Fibroblast of villous mesenchyme (primary cell): ENCODE measurements at places on chromosomes 3 and 15. TPM values are rescaled to one million over a fixed set of nuclear protein-coding genes. Genes with fewer than 3 reads are reported as not detected.

Gene UBAP1L
- 1.7 and 2.3 TPM in 2 replicates for total RNA-seq

- peak; percentile 65 for DNase-seq
Observed at GRCh38 chr3:196159952-196160804, 51.0 kb downstream of the ZDHHC19 start.

- no peak for DNase-seq
Observed at GRCh38 chr3:134084242-134084950, 54.7 kb upstream of the SLCO2A1 start.

- no peak for DNase-seq
Observed at GRCh38 chr15:68445351-68445750, 13.4 kb upstream of the ITGA11 start.

DNA sequence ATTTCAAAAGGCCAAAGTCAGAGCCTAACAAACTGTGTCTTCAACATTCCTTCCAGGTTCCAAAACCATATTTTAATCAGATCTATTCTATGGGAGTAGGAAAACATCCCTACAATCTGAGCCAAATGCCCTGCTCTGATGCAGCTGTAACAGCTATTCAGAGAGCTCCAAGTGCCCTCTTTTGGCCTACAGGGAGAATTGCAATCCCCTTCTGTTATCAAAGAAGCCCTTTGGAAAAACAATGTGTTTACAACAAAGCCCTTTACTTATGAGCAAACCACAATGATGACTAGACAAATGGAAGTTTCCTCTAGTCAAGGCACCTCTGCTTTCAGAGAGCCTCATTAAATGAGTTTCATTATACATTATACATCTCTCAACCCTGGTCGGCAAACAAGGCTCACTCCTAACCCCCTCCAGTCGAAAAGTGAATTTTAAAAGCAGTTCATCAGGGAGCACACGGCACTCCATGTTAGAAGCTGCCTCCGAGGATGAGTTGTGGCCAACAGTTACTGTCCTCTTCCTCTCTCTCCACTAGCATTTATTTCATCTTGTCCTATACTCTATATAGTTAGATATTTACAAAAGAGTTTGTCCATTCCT is 42.6 kb upstream of the TMCO5A start:
- DNase-seq, result peak; percentile 59

Gene SKIL
- 95.9 and 96.3 TPM in 2 replicates for total RNA-seq

DNA sequence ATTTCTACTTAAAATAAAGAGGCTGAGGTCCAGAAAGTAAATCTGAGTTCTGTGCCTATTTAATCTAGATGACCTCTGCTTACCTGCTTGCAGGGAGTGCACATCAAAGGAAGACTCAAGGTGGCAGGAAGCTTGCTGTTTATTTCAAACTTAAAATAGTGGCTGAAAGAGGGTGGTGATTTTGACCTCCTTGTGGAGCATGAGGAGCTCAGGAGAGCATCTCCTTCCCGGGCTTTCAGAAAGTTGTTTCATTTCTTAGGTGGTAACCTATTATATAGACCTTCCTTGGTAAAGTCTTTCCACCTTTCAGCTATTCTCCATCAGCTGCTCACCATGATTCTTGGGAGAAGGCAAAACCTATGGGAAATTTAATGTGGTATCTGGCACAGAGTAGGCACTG is 494 bp downstream of the GCSAM start:
- no peak for DNase-seq

Gene IQSEC1
- total RNA-seq, result 19.9 and 25.8 TPM in 2 replicates

DNA sequence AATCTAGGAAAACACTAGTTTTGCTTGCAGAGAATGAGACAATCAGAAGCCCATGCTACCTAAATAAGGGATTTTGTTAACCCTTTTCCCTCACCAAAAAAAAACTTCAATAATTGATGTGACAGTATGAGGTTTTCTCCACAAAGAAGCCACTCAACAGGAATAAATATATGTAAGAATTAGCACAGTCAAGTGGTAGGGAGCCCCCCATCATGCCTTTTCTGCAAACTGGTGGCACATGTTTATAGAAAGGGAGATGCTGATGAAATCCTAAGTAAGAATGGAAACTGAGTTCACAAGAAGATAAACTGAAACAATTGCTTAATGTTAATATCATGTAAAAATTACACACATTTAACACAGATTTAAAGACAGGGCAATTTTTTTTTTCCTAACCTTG is 51.0 kb downstream of the PHC3 start:
- DNase-seq, result peak; percentile 16

DNA sequence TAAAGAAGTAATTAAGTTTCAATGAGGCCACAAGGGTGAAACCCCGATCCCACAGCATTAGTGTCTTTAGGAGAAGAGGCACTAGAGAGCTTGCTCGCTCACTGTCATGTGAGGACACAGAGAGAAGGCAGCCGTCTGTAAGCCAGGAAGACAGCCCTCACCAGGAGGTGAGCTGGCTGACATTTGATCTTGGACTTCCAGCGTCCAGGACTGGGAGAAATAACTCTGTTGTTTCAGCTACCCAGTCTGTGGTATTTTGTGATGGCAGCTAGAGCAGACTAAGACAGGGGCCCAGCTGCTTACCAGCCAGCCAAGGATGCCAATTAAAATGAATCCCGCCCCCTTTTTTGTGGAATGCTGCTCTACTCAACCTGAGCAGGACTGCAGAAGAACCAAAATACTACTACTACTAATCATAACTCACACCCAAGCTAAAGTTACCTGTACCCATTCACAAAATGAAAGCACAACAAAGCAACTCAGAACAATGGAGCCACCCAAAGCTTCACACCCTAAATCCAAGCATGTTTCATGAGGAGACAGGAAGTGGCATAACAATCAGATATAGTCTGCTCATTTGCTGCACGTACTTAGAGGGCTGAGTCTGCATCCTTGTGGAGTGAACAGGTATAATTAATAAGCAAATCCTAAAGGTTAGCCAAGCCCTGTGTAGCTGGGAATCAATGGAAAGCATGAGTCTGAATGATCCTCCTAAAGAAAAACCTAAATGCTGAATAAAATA is 35.6 kb upstream of the RHCG start:
- no peak for DNase-seq

- DNase-seq, result no peak
Observed at GRCh38 chr3:45611628-45612081, 17.1 kb downstream of the LIMD1 start.

Gene INSYN1
- total RNA-seq, result under 0.01 and 0.64 TPM in 2 replicates

- DNase-seq, result no peak
Observed at GRCh38 chr15:70526974-70527325, 236.4 kb downstream of the UACA start.

DNA sequence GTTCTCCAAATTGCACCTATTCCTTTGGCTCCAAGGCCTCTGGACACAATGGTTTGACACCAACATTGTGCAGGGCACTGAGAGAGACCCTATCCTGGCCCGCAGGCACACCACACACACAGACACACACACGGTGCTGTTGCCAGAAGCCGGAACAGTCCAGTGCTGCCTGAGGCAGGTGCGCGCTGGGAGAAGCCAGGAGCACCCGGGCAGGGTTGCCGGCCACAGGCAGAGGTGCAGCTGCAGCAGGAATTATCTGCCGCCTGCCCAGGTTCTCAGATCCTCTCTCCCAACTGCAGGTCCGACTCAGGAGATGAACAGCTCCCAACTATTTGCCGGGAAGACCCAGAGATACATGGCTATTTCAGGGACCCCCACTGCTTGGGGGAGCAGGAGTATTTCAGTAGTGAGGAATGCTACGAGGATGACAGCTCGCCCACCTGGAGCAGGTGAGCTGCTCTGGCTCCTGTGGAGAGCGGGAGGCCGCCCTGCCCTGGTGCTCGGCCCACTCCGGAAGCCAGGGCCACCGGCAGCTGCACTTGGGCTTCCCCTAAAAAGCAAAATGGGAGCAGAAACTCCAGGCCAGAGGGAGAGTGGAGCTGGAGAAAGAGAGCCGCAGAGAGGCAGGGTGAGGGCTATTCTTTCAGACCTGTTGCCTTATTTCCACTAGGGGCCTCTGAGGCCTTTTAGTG is 42.9 kb downstream of the CHDH start:
- no peak for DNase-seq

DNA sequence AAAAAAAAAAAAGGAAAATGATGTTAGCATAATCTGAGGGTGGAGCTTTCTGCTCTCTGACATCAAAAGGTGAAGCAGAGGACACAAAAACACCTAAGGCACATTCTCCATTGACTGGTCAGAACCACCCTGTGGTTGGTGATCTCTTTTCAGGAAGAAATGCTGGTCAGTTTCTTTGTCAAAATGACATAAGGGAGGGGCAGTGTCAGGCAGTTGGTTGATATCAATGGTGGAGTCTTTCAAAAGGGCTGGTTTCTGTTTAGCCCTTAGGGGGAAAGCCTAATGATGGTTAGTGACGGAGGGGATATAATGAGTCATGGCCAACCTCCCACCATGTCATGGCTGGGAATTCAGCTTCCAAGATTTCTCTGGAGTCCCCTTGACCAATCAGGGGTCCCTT is 185.9 kb upstream of the GBE1 start:
- DNase-seq, result no peak

Gene ABHD14A
- total RNA-seq, result 5.2 and 7.1 TPM in 2 replicates

GRCh38 chr3:182490596-182491491 is 302.5 kb upstream of the ATP11B start:
- DNase-seq, result peak; percentile 1

Gene CPN2
- total RNA-seq, result not detected in 2 replicates

GRCh38 chr3:84836961-84837360 is 121.8 kb upstream of the CADM2 start:
- no peak for DNase-seq

Gene CHRFAM7A
- total RNA-seq, result under 0.01 and 0.86 TPM in 2 replicates

DNA sequence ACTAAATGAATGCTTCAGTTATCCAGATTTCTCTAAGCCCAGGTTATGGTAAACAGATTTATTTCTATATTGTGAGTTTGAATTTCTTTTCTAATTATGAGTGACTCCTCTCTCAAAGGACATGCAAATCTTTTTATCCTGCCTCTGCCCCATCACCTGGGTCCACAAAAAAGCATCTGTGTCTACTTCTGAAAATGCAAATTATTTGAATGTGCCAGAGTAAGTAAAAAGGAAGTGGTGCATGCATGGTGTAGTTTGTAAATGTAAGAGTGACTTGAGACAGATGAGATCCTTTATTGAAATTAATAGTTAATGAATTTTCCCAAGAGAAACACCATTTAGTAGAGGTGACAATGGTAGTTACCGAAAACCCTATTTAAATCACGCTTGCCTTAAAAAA is 26.9 kb downstream of the MCTP2 start:
- DNase-seq, result no peak

DNA sequence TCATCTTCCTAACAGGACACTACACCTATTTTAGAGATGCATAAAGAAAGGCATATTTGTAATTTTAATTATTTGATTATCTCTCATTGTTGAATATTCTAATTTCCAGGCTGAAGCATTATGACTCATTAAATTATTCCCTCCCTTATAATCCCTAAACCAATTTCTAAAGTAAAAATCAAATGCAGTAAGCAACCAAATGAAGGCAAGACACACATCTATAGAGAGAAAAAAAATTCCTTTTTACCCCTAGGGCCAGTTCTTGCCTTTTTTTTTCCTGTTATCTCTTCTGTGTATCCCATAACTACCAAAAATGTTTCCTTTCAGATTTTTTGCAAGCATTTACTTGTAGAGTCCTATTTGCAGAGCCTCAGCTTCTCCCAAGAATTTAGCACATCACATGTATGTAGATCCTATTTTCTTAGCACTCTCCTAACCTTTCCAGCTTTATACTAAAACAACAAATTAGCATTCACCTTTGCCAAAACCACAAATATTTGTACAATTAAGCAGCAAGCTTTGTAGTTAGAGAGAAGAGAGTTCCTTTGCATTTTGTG is 177.9 kb downstream of the SATB1 start:
- no peak for DNase-seq

DNA sequence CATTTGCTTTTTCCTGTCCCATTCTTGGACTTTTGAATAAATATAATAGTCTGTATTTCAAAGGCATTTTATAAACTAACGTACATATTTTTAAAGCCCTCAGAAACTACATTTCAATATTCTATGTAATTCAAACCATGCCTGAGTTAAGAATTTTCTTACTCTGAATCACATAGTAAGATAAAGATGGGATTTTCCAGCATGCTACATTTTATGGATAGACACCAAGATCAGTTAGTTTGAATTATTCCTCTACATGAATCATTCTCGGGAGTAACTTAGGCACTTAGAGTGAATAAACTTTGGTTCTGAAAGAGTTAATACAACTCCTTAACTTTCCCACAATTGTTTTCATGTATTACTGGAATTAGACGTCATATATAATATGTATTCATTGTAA is 713.3 kb upstream of the CBLB start:
- no peak for DNase-seq

DNA sequence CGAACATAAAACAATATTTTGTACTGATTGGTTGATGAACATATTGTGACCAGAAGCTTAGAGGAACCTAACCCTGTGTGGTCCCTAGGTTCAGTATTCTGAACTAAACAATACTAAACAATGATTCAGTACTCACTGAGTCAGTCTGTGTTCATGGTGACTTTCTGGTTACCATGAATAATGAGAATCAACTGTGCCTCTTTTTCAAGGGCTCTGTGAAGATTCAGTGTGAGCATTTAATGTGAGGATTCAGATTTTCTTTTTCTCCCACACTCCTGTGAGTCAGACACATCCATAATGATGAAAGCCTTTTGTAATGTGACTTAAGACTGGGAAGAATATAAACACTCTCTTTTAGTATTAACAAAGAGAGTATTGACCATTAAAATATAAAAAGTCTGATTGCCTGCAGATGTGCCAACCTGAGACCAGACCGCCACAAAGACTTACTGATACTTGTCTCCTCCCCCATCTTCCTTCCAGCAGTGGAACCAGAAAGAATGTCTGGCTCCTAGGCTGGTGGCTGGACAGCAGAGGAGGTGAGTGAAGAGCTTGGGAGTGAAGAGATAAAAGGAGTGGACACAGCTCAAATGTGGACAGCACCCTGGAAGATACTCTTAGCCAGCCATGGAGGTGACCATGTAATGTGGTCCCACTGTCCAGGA is 17.6 kb upstream of the ACTL6A start:
- DNase-seq, result peak; percentile 50

Gene OIP5
- 2.6 and 8.6 TPM in 2 replicates for total RNA-seq

- peak; percentile 20 for DNase-seq
Observed at GRCh38 chr15:89999676-90000185, 1.4 kb upstream of the ZNF710 start.

Gene OSTN
- total RNA-seq, result not detected in 2 replicates

Gene RPL35A
- total RNA-seq, result 453 and 600 TPM in 2 replicates

Gene MAGEL2
- not detected in 2 replicates for total RNA-seq

DNA sequence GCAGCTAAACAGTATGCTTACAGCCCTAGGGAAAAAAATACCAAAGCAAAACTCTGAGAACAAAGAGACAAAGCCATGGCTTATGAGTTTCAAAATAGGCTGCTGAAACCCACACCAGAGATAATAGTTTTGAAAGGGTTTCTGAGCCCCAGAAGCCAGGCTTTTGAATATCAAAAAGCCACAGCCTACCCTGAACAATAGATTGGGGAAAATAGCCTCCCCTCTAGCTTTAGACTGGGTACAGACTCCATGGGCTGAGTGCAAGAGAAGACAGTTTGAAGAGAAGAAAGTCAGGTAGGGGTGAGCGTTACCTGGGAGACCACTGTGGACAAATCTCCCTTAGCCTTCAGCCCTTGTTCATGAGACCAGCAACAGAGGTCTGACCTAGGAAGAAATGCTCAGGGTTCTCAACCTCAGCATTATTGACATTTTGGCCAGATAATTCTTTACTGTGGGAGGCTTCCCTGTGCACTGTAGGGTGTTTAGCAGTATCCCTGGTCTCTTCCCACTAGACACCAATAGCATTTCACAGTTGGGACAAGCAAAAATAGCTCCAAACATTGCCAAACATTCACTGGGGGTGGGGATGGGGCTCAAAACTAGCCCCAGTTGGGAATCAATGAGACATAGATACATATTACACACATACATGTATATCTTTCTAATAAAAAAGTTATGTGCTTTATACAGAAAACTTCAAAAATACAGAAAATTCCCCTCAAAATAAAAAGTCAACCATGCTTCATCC is 11.6 kb upstream of the TAFA4 start:
- DNase-seq, result no peak
